ENCODE measurements at places on chromosomes 4 and X. TPM values are rescaled to one million over a fixed set of nuclear protein-coding genes. Genes with fewer than 3 reads are reported as not detected.

- H3K27ac ChIP-seq: no peak overlapping the region
- no peaks in the 10 kb centered on the region for H3K27me3 ChIP-seq
- H3K4me1 ChIP-seq: no peaks in the 10 kb centered on the region
- H3K36me3 ChIP-seq: no peaks in the 10 kb centered on the region
- no peak for DNase-seq
Observed at GRCh38 chrX:130716781-130717413, 186.1 kb downstream of the ENOX2 start.

The PITX2 gene
- total RNA-seq: not detected

The PCDH19 gene
- 2.2 TPM for total RNA-seq

- H3K27me3 ChIP-seq: no peaks in the 10 kb centered on the region
- peaks cover 25% of the 10 kb centered on the region for H3K4me1 ChIP-seq
Observed at GRCh38 chr4:38210396-38211114, 250.4 kb downstream of the PTTG2 start.

- DNase-seq: no peak
- H3K27me3 ChIP-seq: no peaks in the 10 kb centered on the region
- H3K4me1 ChIP-seq: peaks cover 49% of the 10 kb centered on the region
- H3K27ac ChIP-seq: no peak overlapping the region
Observed at GRCh38 chr4:139562067-139562684, 6.2 kb upstream of the SETD7 start.

GRCh38 chr4:91198951-91199350 lies 1071.8 kb downstream of the CCSER1 start:
- no peaks in the 10 kb centered on the region for H3K27me3 ChIP-seq
- no peaks in the 10 kb centered on the region for H3K36me3 ChIP-seq
- H3K4me1 ChIP-seq: no peaks in the 10 kb centered on the region
- DNase-seq: no peak
- no peak overlapping the region for H3K27ac ChIP-seq
- peak overlapping the region; percentile 4 for H3K4me3 ChIP-seq

DNA sequence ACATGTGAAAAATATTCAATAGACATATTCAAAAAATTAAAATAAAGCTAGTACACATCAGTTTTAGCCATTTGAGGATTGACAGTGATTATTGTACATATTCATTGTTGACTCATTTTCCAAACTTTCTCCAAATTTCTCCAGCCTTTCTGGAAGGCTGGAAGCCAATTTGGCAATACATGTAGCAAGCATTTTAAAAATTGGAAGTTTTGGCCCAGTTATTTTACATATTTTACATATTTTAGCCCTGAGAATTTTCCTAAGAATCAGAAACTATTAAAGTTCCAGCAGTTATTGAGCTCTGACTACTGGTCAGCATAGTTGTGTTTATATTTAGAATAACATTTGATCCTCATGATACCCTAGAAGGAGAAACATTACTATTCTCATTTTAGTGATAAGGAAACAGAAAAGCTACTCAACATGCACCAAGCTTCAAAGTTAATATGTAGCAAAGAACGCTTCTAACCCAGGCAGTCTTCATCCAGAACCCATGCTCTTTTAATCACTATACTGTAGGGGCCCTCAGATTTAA lies 3.2 kb downstream of the CABS1 start:
- no peak for DNase-seq
- no peaks in the 10 kb centered on the region for H3K27me3 ChIP-seq
- H3K4me1 ChIP-seq: no peaks in the 10 kb centered on the region
- H3K36me3 ChIP-seq: no peaks in the 10 kb centered on the region

DNA sequence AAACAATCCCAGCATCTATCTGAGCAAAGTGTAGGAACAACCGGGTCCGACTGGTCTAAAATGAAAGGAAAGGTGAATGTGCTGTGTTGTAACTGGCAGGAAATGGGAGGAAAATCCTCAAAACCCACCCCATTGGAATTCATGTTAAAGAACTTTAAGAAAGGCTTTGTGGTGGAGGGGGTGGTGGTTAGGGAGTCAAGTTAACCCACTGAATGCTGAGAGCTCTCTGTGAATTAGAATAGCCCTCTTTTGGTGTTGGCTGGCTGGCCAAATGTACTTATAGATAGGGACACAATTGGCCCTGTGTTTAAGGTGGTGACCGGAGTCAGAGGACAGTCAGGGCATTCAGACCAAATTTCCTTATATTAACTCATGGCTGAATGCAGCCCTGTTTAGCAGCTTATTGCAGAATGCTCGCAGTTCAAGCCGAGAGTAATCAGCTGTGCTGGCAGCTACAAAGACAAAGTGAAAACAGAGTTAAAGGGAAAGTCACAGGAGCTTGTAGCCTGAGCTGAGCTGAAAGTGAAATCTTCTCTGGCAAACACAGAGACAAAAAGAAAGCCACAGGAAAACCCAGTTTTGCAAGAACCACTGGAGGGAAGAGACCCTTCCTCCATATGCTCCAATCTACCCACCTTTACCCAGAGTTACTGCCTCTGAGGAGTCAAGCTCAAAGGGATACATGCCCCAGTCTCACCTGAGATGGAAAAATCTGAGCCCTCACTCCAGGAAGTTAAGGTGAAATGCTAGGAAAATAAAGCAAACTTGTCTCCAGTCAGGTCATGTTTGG lies 38.5 kb upstream of the UGT2B7 start:
- DNase-seq: no peak
- H3K36me3 ChIP-seq: no peaks in the 10 kb centered on the region
- no peak overlapping the region for H3K4me3 ChIP-seq
- no peak overlapping the region for H3K27ac ChIP-seq
- no peaks in the 10 kb centered on the region for H3K27me3 ChIP-seq
- H3K4me1 ChIP-seq: no peaks in the 10 kb centered on the region

The GABRE gene
- 11.1 TPM for total RNA-seq

The PROM1 gene
- 2.8 TPM for total RNA-seq

The TCEAL6 gene
- total RNA-seq: not detected

DNA sequence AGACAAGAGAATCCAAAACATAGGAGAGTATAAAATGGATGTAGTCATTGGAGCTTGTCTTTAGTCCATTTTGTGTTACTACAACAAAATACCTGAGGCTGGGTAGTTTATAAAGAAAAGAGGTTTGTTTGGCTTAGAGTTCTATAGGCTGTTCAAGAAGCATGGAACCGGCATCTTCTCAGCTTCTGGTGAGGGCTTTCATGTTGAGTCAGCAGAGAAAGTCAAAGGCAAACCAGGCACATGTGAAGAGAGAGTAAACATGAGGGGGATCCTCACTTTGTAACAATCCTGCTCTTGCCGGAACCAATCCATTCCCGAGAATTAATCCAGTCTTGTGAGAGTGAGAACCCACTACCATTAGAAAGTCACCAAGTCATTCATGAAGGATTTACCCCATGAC lies 8.1 kb upstream of the HCCS start:
- no peak overlapping the region for H3K4me3 ChIP-seq
- no peak overlapping the region for H3K27ac ChIP-seq
- no peaks in the 10 kb centered on the region for H3K36me3 ChIP-seq
- DNase-seq: no peak
- no peaks in the 10 kb centered on the region for H3K27me3 ChIP-seq
- no peaks in the 10 kb centered on the region for H3K4me1 ChIP-seq

DNA sequence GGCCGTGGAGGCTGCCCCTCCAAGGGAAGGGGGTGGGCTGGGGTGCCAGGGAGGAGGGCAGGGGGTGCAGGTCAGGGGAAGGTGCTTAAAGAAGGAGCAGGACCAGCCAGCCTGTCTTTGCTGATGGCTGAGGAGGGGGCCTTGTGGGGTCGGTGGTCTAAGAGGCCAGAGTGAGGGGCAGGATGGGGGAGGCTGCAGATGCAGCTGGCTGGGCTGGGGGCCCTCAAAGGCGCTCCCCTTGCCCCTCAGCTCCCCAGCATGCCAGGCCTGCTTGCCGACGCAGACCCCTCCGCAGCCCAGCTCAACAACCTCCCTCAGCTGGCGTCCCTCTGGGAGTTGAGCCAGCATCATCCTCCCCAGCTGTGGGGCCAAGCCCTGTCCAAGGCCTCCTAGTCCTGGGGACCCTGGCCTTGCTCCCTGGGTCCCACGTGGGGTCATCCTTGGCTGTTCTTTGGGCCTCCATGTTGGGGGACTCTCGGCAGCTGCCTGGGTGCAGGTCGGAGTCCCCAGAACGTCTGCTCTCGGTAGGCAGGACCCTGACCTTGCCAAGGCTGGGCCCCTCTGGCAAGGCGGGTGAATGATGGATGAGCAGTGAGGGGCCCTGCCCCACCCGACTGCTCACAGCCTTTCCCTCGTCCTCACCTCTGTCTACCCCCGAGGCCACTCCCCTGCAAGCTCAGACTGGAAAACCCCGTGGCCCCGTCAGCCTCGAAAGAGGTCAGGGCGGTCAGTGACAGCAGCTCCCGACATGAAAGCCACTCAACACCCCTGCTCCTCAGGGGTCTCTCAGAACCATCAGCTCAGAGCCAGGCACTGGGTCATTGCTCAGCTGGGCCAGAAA lies 119.4 kb downstream of the FAM53A start:
- no peak overlapping the region for H3K4me3 ChIP-seq
- H3K36me3 ChIP-seq: no peaks in the 10 kb centered on the region
- DNase-seq: no peak
- H3K27me3 ChIP-seq: peaks cover 15% of the 10 kb centered on the region

The ARHGAP24 gene
- total RNA-seq: 25.0 TPM

The MGAT4D gene
- not detected for total RNA-seq

- H3K4me3 ChIP-seq: no peak overlapping the region
- no peaks in the 10 kb centered on the region for H3K36me3 ChIP-seq
- H3K27me3 ChIP-seq: no peaks in the 10 kb centered on the region
- no peak for DNase-seq
- H3K4me1 ChIP-seq: no peaks in the 10 kb centered on the region
Observed at GRCh38 chr4:12595986-12596385, 888.2 kb downstream of the RAB28 start.

- H3K4me1 ChIP-seq: no peaks in the 10 kb centered on the region
- H3K4me3 ChIP-seq: no peak overlapping the region
- H3K27me3 ChIP-seq: no peaks in the 10 kb centered on the region
- no peak for DNase-seq
- no peaks in the 10 kb centered on the region for H3K36me3 ChIP-seq
Observed at GRCh38 chrX:4935401-4935800, 1222.0 kb upstream of the PRKX start.

DNA sequence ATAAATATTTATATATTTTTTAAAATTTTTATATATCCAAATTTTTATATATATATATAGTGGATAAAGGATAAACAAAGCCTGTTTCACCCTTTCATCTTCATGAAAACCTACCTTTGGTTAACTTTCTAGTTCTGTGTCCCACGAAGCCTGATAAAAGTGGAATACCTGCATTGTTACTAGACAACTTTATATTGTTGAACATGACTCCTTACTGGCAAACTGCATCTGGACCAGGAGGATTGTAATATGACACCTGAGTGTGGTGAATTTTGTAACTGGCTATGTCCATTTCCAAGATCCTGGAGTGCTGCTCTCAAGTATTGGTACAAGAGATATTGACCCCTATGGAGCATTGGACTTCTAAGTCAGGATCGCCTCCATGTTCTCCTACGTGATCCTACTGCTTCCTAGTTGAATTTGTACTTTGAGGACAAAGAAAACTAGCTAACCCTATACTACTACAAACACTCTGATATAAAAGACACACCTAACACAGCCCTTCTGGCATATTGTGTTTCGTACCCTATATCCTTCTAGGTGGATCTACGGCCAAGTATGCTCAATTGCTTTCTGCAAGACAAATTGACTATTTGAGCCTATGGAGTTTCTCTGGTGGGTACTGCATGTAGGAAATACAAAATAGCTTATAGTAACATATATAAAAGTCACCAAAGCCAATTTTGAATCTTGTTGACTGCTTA lies 61.3 kb upstream of the PRRG1 start:
- H3K27ac ChIP-seq: no peak overlapping the region
- DNase-seq: no peak
- H3K27me3 ChIP-seq: no peaks in the 10 kb centered on the region
- no peaks in the 10 kb centered on the region for H3K4me1 ChIP-seq
- H3K36me3 ChIP-seq: no peaks in the 10 kb centered on the region

DNA sequence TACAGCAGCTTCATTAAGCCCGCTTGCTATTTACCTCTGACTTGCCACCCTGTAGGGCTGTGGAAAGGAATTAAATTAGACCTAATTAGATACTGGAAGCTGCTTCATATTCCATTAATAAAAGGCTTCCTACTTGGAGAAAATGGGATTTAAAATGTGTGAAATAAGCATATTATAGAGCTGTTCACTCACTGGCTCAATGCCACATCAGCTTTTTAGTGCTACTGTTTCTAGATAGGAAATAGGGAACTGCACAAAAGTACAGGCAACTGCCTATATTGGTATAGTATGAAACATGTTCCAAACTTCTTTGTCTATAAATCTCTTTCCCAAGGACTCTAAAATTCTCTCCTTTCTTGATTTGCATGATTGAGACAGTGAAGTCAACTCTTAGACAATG lies 407.9 kb upstream of the AADAT start:
- H3K4me3 ChIP-seq: no peak overlapping the region
- H3K36me3 ChIP-seq: no peaks in the 10 kb centered on the region
- DNase-seq: no peak
- H3K27me3 ChIP-seq: no peaks in the 10 kb centered on the region
- no peaks in the 10 kb centered on the region for H3K4me1 ChIP-seq

DNA sequence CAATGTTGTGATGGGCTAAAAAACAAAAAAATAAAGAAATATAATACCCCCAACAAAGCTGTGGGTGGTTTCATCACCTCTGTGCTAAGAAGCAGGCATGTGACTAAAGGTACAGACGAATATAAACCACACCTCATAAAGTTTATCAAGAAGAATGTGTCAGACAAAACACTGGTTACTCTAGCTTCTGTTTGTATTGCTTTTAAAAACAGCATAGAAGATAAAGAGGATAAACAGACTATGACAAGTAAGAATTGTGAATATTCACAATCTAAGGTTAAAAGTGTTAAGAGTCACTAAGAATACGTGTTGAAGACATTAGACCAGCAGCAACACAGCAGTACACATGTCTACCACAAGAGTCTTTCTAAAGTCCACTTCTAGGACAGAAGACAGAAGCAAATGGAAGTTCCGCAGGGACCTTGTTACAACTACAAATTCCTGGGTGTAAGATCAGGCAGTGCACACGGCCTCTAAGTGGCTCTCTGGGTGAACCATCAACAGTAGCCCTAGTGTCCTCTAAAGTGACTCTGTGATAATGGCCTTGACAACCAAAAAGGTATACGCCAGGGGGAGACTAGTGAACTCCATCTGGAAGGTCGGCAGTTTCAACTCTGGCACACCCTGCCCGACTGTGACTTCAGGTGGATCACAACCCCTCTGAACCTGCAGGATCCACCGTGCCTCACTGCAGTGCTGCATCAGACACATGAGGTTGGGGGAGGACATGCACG lies 8.3 kb upstream of the FGFBP2 start:
- no peak overlapping the region for H3K27ac ChIP-seq
- no peaks in the 10 kb centered on the region for H3K4me1 ChIP-seq
- no peak for DNase-seq
- no peaks in the 10 kb centered on the region for H3K36me3 ChIP-seq

Data from sigmoid colon (tissue), 7 donors.